ENCODE measurements at places on chromosomes 2 and 18.
A peak's percentile ranks its signal among the peaks of the same experiment; 100 is the strongest.

GRCh38 chr2:76316691-76317090 lies 606.0 kb upstream of the GCFC2 start:
- DNase-seq: no peak

GRCh38 chr2:217755027-217755745 lies 247.6 kb downstream of the TNS1 start:
- no peak for DNase-seq

- DNase-seq: no peak
Measured at GRCh38 chr18:24719791-24720190, 259.4 kb downstream of the HRH4 start.

DNA sequence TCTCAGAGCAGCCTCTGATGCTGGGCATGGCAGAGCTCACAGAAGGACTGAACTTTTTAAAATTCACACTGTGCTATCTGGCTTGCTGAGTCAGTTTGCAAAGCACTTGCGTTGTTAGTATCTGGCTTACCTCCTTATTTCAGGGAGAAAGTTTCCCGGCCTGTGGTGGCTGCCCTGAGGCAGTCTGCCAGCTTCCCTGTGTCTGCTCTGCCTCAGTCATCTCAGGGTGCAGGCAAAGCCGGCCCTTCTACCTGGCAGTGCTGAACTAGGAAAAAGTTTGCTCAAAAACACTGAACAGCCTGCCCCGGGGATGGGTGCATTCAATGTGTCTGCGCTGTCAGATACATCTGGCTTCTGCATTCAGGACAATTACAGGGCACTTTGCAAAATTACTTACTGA lies 90.2 kb upstream of the UXS1 start:
- DNase-seq: no peak

GRCh38 chr2:201807452-201807999 lies 1.2 kb downstream of the CDK15 start:
- DNase-seq: peak; percentile 24

GRCh38 chr2:64605026-64605471 lies 48.7 kb downstream of the SERTAD2 start:
- DNase-seq: no peak

GRCh38 chr18:27605107-27605834 lies 420.2 kb upstream of the CHST9 start:
- peak; percentile 56 for DNase-seq

- DNase-seq: no peak
Measured at GRCh38 chr2:67729474-67729873, 332.3 kb downstream of the ETAA1 start.

DNA sequence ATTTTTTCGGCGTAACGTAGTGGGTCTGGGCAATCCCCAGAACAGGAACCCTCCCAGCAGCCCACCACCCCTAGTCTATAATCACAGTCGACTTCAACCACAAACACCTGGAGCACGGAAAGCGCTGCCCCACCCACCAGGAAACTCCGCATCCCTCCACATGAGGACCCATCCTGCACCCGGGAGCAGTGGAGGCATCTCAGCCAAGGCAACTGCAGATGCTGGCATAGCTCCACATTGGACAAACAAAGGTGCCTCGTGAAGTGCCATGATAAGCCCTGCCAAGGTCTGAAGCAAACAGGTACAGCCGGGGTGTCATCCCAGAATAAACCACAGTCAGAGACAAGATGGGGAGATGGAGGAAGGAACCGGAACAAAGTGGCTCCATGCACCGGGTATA lies 24.3 kb upstream of the COPS8 start:
- DNase-seq: no peak

DNA sequence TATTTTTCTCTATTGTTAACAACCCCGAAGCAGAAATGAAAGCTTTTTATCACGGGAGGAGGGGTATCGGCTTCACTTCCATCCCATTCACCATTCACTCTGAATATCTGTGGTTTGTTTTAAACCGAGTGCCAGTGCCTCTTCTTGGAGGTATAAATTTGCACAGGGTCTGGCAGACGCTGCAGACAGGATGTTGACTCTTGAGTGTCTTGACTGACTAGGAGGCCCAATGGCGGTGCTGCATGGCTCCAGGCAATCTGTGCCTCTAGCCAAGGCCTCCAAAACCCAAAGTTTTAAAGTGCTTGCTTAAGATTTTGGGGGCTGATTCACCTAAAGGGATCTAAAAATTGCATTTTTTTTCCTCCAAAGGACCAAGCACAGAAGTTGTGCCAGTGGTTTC lies 183.8 kb downstream of the LTBP1 start:
- DNase-seq: no peak

DNA sequence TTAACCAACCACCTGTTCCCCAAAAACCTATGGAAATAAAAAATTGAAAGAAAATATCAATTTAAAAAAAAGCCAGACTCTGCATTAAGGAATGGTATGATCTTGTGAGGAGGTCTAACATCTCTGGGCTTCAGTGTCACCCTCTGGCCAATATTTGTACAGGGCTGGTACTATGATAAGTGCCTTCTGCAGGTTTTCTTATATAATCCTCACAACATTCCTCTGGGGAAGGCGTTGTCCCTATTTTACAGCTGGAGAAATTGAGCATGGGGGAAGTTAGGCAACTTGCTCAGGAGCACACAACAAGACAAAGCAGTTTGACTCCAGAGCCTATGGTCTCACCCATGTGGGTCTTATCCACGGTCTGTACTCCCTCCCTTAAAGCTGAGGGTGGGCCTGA lies 86.0 kb downstream of the ZBTB7C start:
- DNase-seq: no peak

- DNase-seq: no peak
Measured at GRCh38 chr18:56715121-56715520, 64.0 kb downstream of the WDR7 start.

DNA sequence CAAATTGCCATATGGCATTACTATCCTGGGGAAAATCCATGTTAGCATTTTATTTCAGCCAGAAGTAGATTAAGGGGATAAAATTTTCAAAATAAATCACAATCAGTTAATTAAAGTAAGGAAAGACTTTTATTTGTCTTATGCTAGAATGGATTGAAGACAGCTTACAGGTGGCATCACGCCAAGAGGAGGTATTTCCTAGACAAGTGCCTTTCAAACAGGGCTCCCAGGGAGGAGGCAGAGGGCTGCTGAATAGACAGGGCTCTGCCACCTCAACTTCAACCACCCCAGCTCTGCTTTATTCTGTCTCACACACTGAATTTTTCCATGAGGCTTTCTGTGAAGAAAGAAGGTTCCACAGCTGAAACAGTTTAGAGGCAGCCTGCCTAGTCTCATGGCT lies 12.2 kb downstream of the CCDC68 start:
- no peak for DNase-seq

DNA sequence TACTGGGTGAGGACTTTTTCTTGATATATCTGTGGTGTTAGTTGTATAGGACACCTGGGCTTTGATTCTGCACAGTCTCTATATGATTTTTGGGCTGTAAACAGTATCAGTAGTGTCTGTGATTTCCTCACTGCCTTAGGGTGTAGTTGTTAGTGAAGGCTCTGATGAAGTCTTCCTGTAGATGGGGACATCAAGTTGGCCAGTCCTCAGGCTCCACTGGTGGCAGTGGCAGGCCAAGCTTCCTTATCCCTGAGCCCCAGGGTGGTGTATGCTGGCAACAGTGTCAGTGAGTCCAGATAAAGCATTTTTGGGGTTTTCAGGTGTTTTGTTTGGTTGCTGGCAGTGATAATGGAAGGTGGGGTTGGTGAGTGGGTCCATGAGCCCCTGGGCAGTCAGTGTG lies 961.4 kb downstream of the DSC3 start:
- no peak for DNase-seq

DNA sequence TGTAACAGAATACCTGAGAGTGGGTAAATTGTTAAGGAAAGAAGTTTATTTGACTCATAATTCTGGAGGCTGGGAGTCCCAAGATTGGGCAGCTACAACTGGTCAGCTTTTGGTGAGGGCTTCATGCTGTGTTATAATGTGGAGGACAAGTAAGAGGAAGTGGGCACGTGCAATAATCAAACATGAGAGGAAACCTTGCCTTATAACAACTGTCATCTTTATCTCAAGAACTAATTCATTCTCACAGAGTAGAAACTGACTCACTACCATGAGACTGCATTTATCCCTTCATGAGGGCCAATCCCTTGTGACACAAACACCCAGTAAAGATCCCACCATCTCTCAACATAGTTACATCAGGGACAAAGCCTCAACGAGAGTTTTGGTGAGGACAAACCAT lies 318.1 kb upstream of the NT5C1B start:
- no peak for DNase-seq

- no peak for DNase-seq
Measured at GRCh38 chr2:54581326-54582039, 125.4 kb downstream of the SPTBN1 start.

DNA sequence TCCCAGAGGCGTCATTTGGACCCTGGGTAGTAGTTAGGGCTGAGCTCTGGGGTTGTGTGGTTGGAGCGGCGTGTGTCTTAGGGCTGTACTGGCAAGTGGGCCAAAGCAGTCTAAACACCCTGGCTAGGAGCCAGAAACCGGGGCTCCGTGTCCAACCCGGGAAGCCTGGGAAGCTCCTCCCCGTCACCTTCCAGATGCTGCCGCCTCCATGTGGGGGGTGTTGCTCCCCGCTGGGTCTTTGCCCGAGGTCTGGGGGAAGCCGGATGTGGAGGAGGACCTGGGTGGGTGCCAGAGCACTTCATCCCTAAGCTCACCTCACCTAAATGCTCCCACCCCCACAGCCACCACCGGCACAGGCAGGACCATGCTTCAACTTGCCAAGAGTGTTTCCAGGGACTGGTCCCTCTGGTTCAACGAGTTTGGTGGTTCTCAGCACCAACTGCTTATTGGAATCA lies 25.4 kb downstream of the TET3 start:
- DNase-seq: no peak

GRCh38 chr2:222174450-222174849 lies 124.3 kb downstream of the PAX3 start:
- DNase-seq: no peak

GRCh38 chr2:43845181-43845580 lies 6.4 kb downstream of the ABCG8 start:
- no peak for DNase-seq

- DNase-seq: no peak
Measured at GRCh38 chr2:170320948-170321347, 143.0 kb downstream of the MYO3B start.

DNA sequence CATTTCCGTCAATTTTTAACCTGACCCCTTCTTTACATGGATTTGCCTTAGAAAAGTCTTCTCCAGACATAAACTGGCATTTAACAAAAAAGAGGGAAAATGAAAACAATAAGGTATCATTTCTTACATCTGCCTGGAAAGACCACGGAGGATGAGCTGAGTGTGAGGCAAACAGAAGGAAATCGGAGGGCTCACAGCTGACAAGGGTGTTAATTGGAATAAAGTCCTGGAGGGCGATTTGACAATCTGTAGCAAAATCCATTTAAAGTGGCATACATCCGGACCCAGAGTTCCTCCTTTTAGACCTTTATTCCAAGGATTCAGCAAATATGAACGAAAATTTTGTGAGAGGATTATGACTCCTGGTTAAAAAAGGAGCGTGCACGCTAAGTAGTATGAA lies 179.7 kb upstream of the COPS8 start:
- no peak for DNase-seq

GRCh38 chr2:61380056-61380881 lies 90.6 kb downstream of the USP34 start:
- DNase-seq: no peak

DNA sequence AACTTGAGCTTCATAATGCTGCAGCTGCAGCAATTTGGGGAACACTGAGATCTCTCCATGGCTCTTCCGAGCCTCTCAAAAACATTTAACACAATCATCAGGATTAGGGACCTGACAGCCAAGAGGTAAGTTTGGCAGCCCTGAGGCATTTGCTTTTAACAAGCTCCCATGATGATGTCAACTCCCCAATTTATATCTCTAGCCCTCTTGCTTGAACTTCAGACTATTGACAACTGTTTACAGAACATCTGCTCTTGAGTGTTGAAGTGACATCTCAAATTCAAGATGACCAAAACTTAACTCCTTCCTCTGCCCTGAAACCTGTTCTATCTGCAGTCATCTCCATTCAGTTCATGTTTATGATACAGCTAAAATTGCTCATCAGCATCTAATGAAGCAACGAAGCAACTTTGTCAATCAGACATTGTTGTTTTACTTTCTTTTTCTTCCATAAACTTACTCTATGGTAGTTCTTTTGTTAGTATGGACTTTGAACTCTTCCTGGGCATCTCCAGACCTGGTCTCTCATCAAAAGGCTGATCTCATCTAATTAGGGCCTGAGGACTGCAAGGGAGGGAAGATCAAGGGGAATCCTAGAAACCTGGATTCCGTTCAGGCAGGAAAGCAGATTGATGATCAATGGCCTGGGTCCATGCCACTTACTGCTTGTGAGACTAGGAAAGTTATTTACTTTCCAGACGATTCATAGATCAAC lies 48.1 kb downstream of the SEMA4F start:
- DNase-seq: no peak

GRCh38 chr2:155574941-155575340 lies 757.6 kb downstream of the NR4A2 start:
- no peak for DNase-seq

GRCh38 chr2:215836881-215837280 lies 176.5 kb downstream of the MREG start:
- DNase-seq: no peak

GRCh38 chr18:8162802-8163201 lies 446.4 kb upstream of the RAB12 start:
- no peak for DNase-seq

DNA sequence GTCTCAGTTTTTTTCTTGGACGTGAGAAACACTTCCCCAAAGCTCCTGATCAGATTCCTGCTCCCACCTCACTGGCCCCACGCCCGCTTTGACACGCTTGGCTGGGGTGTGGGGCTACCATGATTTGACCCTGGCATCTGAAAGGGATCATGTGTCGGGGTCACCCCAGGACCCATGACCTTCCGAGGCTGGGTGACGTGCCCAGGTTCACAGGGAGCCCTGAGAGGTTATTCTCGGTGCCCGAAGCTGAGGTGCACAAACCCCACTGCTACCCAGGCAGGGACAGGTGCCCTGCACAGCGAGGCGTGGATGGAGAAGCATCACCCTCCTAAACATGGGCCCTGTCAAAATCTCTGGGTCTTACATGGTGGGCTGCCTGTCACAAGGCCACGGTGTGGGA lies 404.1 kb downstream of the GALR1 start:
- no peak for DNase-seq

Data from AG08396 (cell line).